Eye (tissue), 1 donor: ENCODE measurements at places on chromosomes 6 and 20.

DNA sequence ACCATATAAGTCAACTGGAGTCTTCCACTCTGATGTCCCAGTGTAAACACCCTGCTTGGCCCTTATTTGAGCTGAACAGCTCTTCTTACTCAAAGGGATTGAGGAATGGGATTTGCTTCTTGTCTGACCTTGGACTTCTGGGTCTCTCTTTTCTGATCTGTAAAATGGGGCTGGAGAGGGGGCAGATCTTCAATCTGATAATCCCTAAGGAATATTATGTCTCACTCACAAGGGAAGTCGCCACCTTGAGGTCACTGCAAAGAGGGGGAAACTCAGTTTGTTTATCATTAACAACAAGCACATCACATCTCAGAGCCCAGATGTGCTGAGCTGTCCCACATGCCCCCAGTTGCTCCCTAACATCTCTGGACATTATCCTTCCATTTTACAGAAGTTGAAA is 15.1 kb downstream of the KCNS1 start:
- no peak for DNase-seq

DNA sequence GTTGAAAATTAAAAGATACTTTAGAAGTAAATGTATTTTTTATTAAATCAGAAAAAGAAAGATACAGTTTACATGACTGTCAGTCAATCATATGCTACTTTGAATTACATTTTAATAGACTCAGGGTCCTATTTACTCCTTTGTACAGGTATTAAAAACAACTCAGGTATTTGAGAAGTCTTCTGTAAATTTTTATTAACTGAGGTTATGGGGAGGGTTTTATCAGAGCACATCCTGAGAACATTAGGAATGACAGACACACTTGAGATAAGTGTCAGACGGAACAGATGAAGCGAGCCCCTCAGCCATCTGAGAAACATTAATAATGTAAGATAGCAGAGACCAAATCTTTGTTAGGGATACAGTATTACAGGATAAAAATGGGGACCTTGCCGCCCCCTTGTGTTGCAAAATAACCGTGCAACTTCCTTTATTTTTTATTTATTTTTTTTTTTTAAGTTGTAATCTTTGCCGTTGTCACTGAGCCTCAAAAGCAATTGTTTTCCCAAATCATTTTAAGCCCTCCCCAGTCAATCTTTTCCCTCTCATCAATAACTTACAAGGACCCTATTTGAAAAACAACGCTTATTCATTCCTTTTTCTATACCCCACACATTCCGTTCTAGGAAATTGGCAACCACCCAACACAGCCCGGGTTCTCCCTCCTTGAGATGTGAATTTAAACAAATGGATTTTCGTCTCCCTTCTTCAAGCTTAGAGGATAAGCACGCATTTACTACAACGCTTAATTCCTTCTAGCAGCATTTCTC is 126.7 kb downstream of the BCAS1 start:
- DNase-seq = peak; percentile 70

GRCh38 chr6:14838133-14838583 is 407.7 kb upstream of the JARID2 start:
- no peak for DNase-seq

DNA sequence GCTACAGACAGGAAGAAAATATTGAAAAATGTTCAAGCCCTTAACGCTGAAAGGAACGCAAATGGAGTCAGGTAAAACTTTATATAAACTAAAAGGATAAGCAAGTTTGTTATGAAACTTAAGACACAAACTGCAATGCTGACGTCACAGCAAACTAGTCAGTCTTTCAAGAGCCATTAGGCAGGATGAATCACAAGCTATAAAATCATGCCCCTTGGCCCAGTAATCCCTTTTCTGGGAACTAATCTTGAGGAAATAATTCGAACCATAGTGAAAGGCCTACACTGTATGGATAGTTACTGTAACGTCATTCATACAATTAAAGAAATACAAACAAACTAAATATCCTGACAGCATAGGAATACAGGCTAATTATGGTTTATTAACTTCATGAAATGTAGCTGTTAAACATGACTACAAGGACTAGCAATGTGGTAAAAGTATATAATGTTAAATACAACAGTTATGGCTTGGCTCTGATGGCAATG is 42.7 kb upstream of the HINT3 start:
- peak; percentile 29 for DNase-seq

- peak; percentile 85 for DNase-seq
Observed at GRCh38 chr20:46040902-46041535, 12.0 kb downstream of the SLC12A5 start.

DNA sequence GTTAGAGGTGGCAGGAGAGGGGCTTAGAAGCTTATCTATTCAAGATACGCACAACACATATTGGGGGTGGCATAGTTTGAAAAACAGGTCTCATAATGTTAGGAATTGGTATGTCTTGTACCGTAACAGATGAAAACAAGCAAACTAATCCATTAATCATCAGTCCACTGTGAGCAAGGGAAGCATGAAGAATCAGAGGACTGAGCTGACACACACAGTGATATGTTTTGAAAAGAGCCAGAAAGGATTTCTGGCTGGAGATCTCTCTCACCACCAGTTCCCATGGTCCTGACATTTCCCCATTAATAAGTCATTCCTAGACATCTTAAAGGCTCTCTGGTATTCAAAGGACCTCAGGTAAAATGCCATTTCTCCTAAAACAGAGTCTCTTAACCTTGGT is 158.8 kb upstream of the PHACTR1 start:
- DNase-seq = no peak

GRCh38 chr20:51946586-51946985 is 144.3 kb upstream of the SALL4 start:
- no peak for DNase-seq

DNA sequence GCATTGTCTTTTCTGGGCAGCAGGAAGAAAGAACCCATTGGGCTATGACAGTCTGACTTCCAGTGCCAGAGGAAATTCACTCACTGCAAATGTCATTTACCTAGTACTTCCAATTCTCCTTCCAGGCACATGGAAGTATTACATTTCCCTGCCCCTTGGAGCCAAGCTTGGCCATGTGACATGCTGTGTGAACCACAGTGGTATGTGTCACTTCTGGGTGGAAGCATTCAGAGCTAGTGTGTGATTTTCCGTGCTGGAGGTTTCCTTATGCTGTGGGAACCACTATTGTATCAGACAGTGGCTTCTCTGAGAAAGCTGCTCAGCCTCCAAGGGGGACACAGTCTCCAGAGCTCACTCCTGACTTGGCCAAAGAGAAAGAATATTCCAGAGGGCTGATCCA is 387.6 kb downstream of the CDC5L start:
- no peak for DNase-seq

GRCh38 chr20:58923117-58923712 is 57.8 kb upstream of the NELFCD start:
- no peak for DNase-seq

DNA sequence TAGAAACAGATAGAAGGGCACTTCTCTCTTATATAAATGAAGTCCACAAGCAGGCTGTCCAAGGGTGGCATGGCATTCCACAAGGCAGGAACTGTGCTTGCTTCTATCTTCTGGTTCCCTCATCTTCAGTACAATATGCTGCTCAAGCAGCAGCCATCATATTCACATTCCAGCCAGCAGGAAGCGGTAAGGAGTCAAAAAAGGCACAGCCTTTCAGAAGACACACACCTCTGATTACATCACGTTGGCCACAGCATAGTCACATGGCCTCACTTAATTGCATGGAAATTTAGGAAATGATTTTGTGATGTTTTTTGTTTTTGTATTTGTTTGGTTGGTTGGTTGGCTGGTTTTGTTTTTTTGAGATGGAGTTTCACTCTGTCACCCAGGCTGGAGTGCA is 19.0 kb downstream of the REM1 start:
- no peak for DNase-seq

GRCh38 chr20:764255-764654 is 4.0 kb downstream of the SLC52A3 start:
- no peak for DNase-seq

DNA sequence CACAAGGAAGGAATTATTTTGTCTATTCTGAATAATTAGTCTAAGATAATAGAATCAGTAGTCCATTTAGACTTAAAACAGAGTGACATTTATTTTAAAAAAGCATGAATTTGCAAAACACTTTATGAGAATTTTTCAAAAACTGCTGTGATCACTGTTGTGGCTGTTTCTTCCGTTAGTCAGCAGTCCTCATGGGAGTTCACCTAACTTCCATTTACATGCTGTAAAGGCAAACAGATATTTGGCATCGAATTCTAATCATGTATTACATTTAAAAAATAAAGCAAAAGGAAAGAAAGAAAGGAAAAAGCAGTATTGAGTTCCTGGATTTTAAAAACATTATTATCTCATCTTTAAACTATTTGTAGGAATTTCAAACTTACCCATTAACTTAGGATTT is 111.8 kb downstream of the MTHFD1L start:
- DNase-seq = no peak

DNA sequence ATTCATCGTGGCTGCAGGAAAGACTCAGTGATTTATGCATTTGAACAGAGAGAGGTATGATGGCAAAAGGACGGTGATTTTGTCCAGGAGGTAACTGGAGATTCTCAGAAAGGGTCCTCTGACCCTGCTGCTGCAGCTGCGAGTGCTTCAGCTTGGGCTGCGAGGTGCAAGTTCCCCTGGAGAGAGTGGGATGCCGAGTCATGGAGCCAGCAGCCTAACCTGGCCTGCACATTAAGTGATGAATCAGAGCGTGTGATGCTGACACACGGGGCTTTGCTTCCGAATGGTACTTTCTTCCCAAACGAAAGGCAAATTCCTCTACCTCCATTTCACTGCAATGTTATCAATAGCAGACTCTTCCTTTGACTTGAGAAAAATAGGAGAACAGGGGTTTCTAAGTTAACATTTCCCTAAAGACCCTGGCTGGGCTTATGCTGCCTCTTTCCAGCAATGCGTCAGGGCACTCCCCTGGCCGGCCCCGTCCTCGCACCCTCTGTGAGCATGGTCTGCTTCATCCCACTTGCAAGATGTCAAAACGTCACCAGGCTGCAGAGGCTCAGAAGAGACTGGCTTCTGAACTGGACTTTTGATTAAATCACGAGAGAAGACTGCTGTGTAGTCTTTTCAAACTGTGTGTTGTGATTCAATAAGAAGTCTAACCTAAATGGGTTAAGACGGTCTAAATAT is 628.0 kb upstream of the AGPAT4 start:
- peak; percentile 16 for DNase-seq

GRCh38 chr20:43096126-43096930 is 93.4 kb downstream of the PTPRT start:
- DNase-seq = peak; percentile 53

DNA sequence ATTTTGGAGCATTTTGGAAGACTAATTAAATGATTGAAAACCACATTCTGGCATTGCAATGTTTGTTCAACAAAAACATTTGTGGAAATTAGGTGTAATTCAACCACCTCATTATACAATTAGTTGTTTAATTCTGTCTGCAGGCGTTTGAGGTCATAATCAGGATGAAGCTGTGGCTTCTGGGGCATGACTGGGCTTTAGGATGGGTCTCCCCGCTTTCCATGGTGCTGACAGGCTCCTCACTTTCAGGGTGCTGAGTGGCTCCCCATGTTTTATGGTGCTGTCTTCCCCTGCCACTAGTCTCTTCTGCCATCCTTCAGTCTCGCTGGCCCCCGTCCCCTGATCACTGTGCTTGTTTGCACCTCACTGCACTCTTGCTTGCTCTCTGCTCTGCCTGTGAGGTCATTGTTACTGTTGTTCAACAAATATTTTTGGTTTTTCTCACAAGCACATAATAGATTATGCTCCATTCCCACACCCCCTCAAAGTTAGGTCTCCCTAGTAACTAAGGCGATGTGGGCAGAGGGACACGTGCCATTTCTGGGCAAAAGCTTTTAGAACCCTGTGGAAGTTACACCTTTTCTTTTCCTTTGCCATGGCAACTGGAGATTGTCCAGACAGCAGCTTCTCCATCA is 25.4 kb upstream of the ZNF831 start:
- no peak for DNase-seq

DNA sequence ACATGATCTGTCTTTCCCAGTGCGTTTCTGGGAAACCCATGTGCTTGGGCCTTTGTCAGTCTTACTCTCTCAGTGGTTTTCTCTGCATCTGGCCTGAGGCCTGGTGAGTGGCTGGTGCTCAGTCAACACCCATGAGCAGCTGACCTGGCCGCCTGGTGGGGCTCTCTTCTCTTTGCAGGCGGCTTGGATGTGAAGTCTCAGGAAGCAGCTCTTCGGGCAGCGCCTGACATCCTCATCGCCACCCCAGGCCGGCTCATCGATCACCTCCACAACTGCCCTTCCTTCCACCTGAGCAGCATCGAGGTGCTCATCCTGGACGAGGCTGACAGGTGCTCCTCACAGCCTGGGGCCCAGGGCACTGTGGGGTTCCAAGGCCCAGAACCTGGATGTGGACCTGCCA is 10.8 kb downstream of the DDX27 start:
- no peak for DNase-seq

DNA sequence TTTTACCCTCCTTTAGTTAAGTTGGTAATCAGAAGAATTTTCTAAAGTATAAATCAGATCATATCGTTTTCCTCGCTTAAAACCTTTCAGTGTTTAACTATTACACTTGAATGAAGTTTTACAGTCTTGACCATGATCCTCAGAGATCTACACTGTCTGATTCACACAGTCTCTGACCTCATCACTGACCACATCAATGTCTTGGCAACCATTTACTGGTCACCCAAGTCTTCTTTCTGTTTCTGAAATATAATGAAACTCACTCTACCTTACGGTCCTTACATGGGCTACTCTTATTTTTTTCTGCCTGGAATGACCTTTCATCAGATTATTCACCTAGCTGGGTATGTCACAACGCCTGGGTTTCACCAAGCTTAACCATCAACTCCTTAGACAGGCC is 71.4 kb downstream of the ADGB start:
- DNase-seq = no peak

DNA sequence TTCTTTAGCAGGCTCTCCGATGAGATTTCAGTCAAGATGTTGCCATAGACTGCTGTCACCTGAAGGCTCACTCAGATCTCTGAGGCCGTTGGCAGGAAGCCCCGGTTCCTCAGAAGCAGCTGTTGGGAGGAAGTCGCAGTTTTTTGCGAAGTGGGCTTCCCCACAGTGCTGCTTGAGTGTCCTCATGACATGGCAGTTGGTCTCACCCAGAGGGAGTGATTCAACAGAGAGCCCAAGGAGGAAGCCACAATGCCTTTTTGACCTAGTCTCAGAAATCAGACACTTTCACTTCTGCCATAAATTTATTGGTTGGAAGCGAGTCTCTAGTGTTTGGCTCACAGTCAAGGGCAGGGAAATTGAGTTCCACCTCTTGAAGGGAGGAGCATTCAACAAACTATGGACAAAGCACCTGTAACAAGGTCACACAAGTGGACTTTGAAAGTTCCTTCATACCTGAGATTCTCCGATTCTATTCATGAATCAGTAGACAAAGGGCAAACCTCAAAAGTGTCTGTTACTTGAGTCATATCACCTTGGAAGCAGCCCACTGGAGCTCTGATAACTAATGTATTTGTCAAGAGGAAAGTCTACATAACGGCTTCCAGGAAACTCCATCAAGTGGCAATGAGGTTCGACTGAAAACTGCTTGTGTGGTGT is 208.3 kb downstream of the TASP1 start:
- no peak for DNase-seq
